ENCODE measurements at places on chromosomes 5 and 9.

DNA sequence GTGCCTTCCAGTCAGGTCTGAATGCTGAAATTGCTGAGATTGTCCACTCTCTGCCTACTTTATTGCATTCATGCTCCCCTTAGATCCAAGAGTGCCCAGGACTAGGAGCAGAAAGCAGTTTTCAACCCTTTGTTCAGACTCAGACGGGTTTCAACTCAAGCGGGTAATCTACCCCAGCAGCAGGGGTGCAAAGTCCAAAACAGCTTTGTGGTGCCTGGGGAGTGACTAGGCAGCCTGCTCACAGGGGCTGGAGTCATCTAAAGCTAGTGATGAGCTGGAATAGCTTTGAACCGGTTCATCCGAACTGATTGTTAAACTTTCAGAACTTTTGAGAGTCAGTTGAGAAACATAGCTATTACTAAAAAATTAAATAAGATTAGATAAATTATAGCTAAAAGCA is 71.0 kb upstream of the IQGAP2 start:
- no peak for DNase-seq

- no peak for DNase-seq
Observed at GRCh38 chr5:86623785-86624483, 6.2 kb downstream of the COX7C start.

DNA sequence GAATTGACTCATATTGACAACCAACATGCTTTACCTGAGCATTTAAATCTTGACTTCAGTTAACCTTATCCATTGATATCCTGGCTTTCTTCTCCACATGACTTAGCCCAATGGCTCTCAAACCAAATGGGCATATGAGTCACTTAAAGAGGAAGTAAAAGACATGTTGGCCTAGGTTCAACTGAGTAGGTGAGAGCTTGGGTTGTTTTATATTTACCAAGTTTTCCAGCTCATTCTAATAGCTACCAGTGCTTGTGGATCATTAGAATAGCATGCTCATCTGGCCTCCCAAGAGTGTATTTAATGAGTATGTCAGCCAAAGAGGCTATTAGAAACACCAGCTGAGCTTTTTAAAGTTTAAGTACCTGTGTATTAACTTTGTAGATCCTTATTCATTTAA is 1049.0 kb downstream of the PTPRD start:
- peak; percentile 91 for DNase-seq

GRCh38 chr5:72313141-72313540 is 6.9 kb downstream of the MRPS27 start:
- no peak for DNase-seq

- no peak for DNase-seq
Observed at GRCh38 chr9:2319421-2319820, 302.2 kb upstream of the VLDLR start.

GRCh38 chr9:10168241-10168640 is 444.6 kb downstream of the PTPRD start:
- DNase-seq = peak; percentile 90

- peak; percentile 39 for DNase-seq
Observed at GRCh38 chr5:142360607-142361120, 35.8 kb upstream of the SPRY4 start.

GRCh38 chr9:127214421-127215267 is 49.9 kb upstream of the GARNL3 start:
- peak; percentile 84 for DNase-seq

GRCh38 chr9:89351584-89352300 is 33.4 kb downstream of the SECISBP2 start:
- no peak for DNase-seq

GRCh38 chr9:128371630-128372117 is 500 bp downstream of the URM1 start:
- DNase-seq = no peak

GRCh38 chr5:108661590-108662219 is 86.0 kb upstream of the FER start:
- DNase-seq = no peak

- DNase-seq = no peak
Observed at GRCh38 chr9:132828201-132828770, 49.8 kb downstream of the AK8 start.

GRCh38 chr5:172439785-172440477 is 14.4 kb downstream of the SH3PXD2B start:
- no peak for DNase-seq

DNA sequence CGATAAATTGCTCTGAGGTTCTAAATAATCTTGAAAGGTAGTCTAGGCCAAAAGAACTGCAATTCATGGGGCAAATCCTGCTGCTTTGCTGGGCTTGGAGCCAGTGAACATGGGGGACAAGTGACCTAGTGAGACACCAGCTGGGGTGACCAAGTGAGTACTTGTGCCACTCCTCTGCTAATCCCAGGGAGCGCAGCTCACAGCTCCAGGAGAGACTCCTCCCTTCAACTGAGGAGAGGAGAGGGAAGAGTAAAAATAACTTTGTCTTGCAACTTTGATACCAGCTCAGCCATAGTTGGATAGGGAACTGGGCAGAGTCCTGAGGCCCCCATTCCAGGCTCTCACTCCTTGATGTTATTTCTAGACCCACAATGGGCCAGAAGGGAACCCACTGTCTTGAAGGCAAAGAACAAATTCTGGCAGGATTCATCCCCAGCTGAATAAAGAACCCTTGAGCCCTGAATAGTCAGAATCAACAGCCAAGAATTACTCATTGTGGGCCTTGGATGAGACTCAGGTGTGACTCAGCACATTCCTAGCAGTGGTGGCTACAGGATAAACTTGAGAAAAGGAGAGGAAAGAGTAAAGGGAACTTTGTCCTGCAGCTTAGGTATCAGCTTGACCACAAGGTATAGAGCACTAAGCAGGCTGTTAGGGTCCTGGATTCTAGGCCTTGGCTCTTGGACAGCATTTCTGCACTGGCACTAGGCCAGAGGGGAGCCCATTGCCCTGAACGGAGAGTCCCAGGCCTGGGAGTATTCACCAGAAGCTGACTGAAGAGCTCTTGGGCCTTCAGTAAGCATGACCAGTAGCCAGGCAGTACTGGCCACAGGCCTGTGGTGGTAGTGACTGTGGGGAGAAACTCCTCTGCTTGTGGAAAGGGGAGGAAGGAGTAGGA is 288.3 kb upstream of the CDH18 start:
- DNase-seq = no peak

DNA sequence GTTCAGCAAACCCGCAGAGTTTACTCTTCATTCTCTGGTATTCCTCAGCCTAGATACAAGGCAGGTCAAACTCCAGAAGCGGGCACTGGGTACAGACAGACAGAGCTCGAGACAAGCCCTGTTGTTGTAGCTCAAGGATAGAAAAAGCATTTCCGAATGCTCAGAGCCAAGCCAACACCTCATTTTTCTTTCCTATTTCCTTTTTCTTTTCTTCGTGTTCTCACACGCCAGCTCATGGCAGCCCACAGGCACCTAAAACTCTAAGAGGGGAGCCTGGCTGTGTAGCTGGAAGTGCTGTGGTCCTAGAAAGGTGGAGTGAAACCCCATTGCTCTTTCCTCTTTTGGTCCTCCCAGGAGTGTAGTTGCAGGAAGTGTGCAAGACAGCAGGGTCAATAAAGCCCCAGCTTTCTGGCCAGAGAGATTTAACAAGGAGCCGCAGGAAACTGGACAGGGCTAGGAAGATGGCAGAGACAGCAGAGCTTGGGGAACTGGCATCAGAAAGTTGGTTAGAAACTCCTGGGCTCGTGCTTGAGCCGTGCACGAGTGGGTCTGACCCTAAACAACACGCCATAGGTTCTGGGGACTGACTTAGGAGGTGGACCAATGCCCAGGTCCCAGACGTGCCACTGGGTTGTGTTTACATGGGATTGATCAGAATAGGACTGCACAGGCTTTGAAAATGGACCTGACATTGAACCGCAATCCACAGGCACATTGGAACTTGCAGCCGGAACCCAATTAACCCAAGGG is 41.6 kb downstream of the ADAMTS2 start:
- DNase-seq = no peak

DNA sequence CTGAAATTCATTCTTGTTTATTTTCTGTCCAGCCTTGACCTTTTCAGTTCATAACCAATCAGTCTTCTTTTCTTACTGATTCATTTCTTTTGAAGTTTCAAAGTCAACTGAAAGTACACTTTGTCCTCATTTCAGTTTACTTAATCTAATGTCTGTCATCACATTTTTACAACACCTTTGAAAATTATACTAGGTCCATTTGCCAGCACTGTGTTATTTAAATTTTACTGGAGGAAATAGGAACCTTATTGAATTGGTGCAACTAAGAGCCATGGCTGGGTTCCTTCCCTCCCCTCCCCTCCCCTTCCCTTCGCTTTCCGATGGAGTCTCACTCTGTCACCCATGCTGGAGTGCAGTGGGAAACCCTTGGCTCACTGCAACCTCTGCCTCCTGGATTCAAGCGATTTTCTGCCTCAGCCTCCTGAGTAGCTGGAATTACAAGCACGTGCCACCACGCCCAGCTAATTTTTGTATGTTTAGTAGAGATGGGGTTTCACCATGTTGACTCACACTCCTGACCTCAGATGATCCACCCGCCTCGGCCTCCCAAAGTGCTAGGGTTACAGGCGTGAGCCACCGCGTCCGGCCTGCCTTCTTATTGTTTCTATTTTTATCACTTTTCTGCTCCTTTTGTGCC is 6.3 kb downstream of the RMI1 start:
- peak; percentile 76 for DNase-seq

DNA sequence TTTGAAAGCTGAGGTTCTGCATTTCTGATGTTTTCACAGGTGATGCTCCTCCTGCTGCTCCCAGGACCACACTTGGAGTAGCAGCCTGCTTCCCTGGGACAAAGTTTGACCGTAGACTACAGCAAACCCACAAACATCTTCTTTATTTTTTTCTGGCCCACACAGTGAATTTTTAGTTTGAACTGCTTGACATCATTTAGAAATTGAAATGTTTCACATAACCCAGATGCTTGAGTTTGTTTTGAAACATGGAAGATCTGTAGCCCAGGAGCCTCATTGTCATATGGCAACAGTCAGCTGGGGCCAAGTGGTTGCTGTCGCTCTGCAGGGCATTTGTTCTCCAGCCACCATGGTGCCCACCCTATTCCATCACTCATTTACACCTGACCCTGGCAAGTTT is 8.4 kb downstream of the SH3TC2 start:
- DNase-seq = no peak

DNA sequence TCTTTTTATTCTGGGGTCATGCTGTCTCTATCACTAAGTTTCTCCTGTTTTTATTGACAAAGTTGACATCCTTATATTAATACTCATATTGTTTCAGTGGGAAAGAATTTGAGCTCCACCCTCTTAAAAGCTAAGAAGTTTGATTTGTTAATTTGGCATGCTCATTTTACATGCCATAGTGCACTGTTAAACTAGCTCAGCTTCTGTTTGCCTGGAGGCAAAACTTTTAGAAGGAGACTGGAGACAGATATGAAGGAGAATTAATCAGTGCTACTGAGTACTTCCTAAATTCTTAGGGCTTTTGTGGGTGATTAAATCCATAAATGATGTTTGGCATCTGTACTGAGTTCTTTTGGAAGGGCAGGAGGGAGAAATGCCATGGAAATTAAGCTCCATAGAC is 138.9 kb downstream of the NTRK2 start:
- peak; percentile 64 for DNase-seq

Data from NCI-H69 (cell line).